Heart right ventricle (tissue), 16 donors: ENCODE measurements at places on chromosomes 2 and 18. TPM values are rescaled to one million over a fixed set of nuclear protein-coding genes. Genes with fewer than 3 reads are reported as not detected.

DNA sequence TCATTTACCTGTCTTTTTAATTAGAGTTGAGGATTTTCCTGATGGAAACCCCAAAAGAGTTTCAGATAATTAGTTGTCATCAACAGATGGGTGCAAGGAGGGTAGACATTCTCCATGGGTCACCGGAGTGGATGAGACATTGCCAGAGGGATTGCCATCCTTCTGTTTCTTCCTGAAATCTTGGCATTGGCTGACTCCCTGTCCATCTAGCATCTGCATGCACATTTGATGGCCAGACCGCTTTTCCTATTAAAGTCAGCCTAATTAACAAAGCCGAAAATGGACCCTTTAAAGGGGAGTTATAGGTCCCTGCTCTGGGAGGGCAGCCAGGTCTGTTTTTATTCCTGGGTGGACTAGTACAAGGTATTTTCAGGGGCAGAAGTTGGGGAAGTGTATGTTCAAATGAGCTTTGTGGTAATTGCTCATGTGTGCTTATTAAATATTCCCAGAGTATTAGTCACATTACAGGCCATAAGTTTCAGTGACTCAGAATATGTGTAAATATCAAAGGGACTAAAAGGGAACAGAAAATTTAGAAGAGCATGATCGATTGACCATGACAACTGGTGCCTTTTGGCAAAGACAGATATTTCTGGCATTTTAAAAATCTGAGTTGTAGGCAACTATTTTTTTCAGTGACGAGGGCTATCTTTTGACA is 209.8 kb downstream of the PHLPP1 start:
- DNase-seq, result no peak

DNA sequence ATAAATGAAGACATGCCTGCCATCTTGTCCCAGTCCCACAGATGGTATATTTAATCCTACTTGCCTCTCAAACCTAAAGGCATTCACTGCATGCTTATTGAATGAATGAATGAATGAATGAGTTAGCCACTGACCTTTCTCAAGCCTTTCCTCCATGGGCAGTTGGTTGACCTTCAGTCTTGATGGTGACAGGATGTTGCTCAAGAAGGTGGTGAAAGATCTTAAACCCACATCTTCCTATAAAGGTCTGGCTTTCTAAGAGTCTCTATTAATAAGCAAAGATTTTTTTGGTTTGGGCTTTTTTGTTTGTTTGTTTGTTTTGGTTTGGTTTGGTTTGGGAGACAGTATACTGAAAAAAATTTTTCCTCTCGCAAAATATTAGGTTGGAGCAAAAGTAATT is 41.7 kb downstream of the KIAA2012 start:
- no peak for DNase-seq

DNA sequence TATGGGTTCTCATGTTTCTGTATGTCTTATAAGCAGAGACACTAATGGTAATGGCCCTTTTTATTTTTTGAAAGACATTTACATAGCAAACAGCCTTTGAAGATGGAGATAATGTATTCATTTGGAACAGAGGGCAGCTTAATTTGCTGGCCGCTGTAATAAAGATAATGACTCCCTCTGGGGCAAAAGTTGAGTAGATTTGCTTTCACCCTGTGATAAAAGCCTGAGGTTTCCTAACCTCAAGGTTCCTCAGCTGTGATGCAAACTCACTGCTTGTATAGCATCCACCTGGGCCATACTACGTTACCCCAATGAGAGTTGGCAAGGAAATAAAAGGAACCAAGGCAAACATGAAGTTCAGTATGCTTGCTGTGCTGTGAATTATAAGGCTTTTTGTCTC is 54.8 kb downstream of the TEX51 start:
- DNase-seq, result no peak

DNA sequence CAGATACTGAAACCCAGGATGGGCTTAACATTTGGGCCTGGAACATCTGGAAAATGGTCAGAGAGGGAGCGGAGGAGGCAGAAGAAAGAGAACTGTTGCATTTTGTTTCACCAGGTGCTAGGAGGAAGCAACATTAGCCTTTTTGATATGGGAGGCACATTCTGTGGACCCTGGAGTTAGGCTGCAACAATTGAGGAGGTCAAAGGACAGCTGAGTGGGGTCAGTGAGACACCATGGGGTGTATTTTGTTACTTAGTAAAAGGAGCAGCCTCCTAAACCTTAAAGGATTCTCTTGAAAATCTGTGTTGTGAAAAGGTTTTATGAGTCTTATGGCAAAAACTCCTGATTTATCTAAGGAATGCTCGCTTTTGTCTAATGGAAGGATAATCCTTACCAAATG is 124.9 kb downstream of the GREB1L start:
- DNase-seq, result no peak

DNA sequence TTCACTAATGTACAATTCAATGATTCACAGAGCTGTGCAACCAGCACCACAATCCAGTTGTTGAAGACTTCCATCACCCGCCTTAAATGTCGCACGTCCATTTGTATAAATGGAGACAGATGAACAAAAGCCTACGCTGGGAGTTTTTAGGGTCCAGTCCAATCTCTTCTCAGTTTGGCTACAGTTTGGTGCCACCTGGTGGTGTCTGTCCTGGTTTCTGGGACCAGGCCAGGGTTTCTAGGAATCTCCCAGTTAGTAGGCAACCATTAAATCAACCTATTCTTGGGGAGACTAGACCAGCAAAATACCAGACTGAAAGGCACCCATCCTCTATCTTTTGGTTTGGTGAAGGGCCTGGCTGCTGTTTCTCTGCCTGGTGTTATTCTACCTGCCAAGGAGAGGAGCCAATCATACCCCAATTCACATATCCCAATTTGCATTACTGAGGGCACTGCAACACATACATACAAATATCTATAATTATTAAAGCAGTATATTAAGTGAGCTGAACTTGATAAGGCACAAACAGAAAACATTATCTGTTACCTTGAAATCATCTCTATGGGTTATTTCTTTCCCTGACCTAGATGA is 3.2 kb upstream of the DDX1 start:
- DNase-seq, result no peak

DNA sequence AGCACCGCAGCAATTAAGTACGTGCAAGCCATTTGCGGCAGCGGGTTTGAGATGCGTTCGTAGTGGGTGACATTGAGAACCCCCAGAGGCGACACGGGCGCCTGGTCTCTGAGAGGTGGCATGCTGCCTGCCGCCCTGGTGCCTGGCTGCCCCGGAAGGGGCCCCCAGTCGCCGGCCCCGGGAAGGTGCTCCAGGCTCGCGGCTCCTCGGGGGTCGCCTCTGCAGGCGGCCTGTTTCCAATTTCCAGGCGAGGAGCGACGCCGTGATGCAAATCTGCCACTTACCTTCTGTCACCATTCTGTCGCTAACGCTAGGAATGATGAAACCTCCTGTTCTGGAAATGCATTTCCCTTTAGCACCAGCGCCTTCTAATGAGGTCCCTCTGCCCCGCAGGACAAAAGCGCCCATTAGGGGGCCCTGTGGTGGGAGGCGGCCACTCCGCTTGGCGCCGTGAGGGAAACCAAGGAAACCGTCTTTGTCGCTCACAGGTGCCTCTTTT is 13.0 kb downstream of the KIF5C start:
- no peak for DNase-seq

Gene STPG4
- not detected for total RNA-seq

Gene DPP4
- 6.7 TPM for total RNA-seq

Gene DOK6
- total RNA-seq, result 4.4 TPM

Gene ATIC
- total RNA-seq, result 62.6 TPM

Gene CXCR1
- 0.77 TPM for total RNA-seq

Gene SLC8A1
- total RNA-seq, result 1,290 TPM
